ENCODE measurements at places on chromosomes 7 and 10.
A peak's percentile ranks its signal among the peaks of the same experiment; 100 is the strongest.

- DNase-seq: no peak
Measured at GRCh38 chr7:104225451-104225850, 17.6 kb upstream of the ORC5 start.

DNA sequence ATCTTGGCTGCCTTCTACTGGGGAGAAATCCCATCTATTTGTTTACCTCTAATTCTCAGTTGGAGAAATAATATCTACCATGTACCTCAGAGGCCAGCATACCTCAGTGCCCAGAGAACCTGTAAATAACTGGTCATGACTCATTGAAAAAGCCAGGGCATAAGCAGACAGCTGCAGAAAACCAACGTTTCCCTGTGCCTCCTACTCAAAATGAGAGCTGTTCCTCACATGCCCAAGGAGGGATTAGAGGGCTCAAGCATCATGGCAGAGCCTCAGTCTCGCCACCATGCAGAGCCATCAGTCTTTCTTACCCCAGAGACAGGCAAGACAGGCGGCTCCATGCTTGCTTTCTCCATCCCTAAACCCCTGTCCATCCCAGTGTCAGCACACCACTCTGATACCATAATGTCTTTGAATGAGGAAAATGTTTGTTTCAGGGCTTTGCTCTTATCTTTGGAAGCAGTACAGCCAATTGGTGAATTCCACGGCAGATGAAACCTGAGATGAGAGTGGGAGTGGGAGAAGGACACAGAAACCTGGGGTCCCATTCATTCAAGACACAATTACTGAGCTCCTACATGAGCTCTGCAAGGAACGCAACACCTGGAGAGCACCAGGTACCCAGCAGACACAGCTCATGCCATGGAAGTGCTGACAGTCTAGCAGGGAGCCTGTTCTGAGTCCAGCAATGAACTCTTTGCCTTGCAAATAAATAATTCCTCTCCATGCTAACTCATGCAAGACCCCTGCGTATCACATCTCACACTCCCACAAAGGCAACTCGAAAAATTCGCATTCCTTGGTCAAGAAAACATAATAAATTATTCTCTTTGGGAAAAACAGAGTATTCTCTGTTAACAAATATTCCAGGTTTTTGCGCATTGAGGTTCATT, 21.1 kb downstream of the PON1 start:
- DNase-seq: no peak

DNA sequence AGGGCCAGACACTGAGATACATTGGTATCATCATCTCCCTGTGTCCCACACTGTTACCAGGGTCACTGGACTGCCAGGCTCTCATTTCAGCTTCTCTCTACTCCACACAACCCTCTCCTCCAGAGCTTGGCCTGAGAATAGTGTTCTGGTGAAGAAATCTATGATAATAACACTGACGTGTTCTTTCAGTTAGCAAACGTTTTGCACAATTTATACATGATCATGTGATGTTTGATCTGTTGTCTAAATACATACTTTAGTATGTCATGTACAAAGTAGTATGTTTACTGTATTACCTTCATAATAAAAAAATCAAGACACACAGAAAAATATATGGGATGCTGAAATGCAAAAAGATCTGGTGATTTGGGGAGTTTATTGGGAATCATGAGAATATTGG, 5.0 kb downstream of the SLC16A9 start:
- DNase-seq: no peak

- DNase-seq: no peak
Measured at GRCh38 chr7:143393267-143394041, 12.3 kb downstream of the ZYX start.

DNA sequence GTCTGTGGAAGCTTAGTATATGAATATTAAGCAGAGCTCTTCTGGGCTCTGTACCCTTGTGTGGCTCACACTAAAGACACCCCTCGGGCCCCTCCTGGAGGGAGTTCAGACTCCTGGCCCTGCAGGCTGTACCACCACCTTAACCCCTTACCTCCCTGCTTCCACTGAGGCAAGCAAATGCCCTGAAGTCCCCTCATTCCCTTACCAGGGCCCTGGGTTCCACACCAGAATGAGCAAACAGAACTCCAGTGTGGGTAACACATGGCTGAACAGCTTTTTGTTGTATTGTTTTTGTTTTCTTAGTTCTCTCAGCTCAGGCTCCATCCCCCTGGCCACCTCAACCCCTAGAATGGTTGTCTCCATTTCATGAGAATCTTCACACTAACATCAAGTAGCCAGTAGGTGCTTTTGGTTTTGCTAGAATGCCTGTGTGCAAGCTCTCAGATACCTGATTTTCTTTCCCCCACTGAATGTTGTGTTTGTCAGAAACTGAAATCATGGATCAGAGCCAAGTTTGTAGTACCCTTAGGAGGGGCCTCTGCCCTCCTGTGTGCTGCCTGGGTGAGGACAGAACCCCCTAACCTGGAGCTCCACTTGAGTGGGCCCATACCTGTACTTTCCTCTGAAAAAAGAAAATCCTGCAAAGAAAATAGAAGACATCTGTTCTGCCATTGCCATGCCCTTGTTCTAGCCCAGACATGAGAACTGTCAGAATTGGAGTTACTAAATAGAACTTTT, 2.8 kb upstream of the WAPL start:
- no peak for DNase-seq

DNA sequence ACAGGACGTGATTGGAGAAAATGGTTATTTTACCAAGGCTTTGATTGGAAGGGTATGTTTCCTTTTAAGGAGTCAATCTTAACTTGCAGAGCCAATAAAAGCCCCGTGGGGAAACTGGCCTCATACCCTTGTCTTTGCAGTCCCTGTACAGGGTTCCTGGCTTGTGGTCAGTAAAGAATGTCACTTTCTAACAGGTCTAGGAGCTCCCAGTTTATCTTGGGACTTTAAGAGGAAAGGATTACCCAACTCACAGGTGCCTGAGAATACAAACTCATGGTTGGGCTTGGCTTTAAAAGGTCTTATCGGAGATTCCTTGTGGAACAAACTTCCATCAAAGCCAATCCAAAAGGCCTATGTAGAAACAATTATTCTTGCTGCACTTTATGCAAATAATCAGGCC, 221.8 kb downstream of the PHF14 start:
- no peak for DNase-seq

DNA sequence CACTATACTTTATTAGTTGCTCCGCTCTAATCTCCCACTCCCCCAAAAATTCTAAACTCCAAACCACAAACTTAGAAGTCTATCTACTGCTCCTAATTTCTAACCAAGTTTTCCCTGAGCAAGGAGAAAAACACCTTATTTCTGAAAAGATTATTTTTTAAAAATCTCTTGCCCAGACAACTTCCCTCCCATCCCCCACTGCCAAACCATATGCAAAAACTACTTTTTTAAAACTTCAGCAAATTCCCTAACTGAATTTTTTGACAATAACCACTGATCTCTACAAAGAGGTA, 1.9 kb downstream of the UBE2H start:
- no peak for DNase-seq

DNA sequence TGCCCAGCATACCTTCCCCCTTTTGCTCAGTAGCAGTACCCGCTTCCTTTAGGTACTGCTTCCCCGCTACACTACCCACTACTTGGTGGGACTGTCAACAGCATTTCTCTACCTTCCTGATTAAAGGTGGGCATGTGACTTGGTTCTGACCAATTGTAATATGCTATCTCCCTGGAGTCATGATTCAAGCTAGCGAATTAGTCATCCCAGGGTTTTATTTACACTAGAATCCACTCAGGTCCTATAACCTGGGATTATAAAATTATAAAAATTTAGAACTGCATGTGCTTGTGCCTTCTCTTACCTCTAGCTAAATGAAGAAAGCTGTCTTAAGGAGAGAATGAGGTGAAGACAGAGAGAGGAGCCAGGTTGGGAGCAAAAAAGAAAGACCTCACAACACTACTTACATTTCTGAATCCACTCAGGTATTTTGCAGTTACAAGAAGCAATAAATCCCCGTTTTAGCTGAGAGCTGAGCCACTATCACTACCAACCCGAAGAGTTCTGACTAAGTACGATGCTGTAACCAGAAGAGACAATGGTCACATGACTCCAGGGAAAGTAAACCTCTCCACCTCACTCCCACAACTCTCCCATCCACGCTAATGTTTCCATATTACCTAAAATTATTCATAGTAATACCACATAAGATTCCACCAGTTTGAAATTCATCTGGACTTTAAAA, 9.7 kb downstream of the GBX1 start:
- no peak for DNase-seq

- DNase-seq: no peak
Measured at GRCh38 chr10:241451-241850, 106.2 kb downstream of the ZMYND11 start.

GRCh38 chr10:122206471-122207065, 64.5 kb upstream of the BTBD16 start:
- no peak for DNase-seq

DNA sequence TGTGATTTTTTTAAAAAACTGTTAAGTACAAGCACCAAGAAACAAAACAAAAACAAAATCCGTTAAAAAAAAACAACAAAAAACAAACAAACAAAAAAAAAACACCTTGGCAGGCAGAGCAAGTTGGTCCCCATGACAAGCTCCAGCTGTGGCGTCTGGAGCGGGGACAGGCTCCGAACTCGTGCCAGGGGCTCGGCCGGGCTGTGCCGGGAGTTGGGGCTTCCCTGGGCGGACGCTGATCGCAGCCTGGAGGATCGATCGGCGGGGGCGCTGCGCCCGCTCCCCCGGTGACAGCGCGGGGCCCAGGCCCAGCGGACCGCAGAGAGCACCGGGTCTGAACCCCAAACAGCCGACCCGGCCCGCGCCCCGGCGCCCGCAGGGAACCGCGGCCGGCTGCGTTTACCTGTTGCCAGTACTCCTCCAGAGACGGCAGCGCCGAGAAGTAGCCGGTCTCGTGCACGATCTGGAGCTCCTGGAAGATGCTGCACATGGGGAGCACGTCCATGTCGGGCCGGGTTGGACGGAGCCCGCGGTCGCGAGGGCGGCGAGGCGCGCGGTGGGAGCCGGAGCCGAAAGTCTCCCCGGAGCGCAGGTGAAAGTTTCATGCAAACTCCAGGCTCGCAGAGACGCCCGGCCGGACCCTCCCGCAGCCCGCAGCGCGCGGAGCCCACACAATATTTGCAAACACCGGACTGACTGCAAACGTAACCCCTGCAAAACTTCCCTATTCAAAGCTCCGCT, at the start of gene KLF6:
TSS of gene KLF6 (minus strand) at position 700 of the 741 bp plus-strand sequence. CDS start at position 505, 195 bp downstream.
- DNase-seq: peak; percentile 77

DNA sequence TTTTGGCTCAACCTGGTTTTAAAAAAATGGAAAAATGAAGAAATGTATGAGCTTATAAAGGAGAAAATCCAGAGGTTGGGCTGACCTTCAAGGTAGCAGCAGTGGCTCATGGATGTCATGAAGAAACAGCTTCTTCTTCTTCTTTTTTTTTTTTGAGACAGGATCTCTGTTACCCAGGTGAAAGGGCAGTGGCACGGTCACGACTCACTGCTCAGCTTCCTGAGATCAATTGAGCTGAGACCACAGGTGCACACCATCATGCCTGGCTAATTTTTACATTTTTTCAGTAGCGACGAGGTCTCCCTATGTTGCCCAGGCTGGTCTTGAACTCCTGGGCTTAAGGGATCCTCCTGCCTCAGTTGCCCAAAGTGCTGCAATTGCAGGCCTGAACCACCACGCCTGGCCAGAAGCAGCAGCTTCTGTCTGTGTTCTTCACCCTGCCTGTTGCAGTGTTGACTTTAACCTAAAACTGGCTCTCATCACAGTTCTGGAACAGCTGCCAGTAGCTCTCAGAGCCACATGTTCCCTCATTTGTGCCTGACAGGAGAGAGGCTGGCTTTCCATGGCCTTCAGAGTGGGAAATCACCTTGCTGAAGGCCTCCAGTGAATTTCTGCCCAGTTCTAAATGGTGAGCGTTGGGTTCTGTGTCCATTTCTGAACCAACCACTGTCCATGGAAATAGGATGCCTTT, 117.7 kb downstream of the PFKFB3 start:
- DNase-seq: no peak

All from femur (tissue), 1 donor.